ENCODE measurements at places on chromosomes 3 and 15.

GRCh38 chr15:78399091-78399490, 38.9 kb upstream of the IREB2 start:
- DNase-seq, result no peak

DNA sequence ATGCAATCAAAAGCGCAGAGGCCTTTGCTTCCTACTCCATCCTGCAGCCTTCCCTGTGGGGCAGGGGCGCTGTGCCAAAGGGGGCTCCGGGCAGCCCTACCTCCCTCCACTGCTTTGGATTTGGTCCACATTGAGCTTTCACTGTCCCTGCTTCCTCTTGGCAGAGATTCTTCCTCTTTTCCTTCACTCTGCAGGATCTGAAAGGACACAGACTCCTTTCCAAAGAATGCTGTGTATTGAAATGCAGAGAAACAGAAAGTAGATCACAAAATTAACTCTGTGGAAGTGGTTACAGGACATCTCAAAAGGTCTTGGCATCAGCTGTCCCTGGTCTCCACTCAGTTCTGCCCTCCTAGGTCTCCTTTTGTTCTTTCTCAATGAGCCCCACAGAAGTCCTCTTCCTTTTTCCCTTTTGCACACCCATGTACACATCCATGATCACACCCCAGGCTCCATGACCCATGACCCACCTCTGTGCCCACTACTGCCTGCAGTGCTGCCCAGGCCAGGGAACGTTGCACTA, 64.1 kb downstream of the CCR1 start:
- no peak for DNase-seq

GRCh38 chr3:10532939-10533736, 27.8 kb upstream of the ATP2B2 start:
- DNase-seq, result no peak

GRCh38 chr15:52362497-52362896, 66.9 kb upstream of the MYO5C start:
- no peak for DNase-seq

- DNase-seq, result no peak
Observed at GRCh38 chr15:39580485-39581241, at the start of gene THBS1. TSS of gene THBS1 (plus strand) at chr15:39581079. CDS start at chr15:39581858, 779 bp downstream.
